ENCODE measurements at places on chromosomes 4 and X. TPM values are rescaled to one million over a fixed set of nuclear protein-coding genes. Genes with fewer than 3 reads are reported as not detected.

DNA sequence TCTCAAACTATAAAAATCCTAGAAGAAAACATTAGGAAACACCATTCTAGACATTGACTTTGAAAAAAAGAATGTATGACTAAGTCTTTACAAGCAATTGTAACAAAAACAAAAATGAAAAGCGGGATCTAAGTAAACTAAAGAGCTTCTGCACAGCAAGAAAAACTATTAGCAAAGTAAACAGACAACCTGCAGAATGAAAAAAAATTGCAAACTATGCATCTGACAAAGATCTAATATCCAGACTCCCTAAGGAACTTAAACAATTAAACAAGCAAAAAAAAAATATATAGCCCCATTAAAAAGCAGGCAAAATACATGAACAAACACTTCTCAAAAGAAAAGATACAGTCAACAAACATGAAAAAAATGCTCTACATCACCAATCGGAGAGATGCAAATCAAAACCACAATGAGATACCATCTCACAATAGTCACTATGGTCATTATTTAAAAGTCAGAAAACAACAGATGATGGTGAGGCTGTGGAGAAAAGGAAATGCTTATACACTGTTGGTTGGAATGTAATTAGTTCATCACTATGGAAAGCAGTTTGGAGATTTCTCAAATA, 168.1 kb downstream of the EPHA5 start:
- DNase-seq = no peak
- no peak overlapping the region for H3K4me3 ChIP-seq
- H3K27me3 ChIP-seq = no peaks in the 10 kb centered on the region
- H3K4me1 ChIP-seq = no peaks in the 10 kb centered on the region
- H3K27ac ChIP-seq = no peak overlapping the region

Gene MCTS1
- 78.2 TPM for polyA plus RNA-seq

GRCh38 chr4:25031077-25031621, 403 bp upstream of the LGI2 start:
- no peak overlapping the region for H3K4me3 ChIP-seq
- peak; percentile 25 for DNase-seq
- peaks cover 25% of the 10 kb centered on the region for H3K27me3 ChIP-seq
- H3K36me3 ChIP-seq = no peaks in the 10 kb centered on the region

Gene MTNR1A
- not detected for polyA plus RNA-seq

- DNase-seq = peak; percentile 29
- H3K4me1 ChIP-seq = peaks cover 13% of the 10 kb centered on the region
- H3K4me3 ChIP-seq = peak overlapping the region; percentile 42
Measured at GRCh38 chr4:153345012-153345981, 809 bp downstream of the MND1 start.

DNA sequence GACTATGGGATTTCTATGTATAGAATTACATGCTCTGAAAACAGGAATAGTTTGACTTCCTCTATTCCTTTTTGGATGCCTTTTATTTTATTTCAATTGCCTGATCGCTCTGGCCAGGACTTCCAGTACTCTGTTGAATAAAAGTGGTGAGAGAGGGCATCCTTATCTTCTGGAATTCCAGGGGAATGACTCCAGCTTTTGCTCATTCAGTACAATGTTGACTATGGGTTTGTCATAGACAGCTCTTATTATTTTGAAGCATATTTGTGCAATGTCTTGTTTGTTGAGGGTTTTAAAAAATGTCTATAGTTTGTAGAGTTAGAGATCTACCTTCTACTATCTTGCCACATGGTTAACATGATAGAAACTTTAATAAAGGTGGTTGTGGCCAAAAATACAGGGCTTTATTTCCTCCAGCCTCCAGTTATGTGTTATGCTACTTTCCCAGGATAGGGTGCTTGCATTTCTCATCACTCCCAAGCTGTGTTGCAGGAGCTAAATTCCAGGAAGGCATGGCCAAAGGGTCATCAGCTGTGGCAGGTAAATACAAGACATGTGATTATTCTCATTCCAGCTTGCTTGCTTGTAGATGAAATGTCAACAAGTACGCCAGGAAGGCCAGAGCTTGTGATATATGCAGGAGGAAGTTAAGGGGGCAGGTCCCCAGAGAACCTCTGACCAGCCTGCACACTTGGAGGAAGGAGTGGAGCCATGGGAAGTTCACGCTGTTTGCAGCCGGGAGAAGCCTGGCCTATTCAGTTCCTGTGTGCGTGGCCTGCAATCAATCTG, 142.4 kb upstream of the CPXCR1 start:
- H3K27ac ChIP-seq = no peak overlapping the region
- DNase-seq = no peak
- H3K4me3 ChIP-seq = no peak overlapping the region
- peaks cover 30% of the 10 kb centered on the region for H3K27me3 ChIP-seq

Gene MAGEA2B
- polyA plus RNA-seq = not detected

- H3K27ac ChIP-seq = no peak overlapping the region
- no peak for DNase-seq
- H3K4me3 ChIP-seq = no peak overlapping the region
- no peaks in the 10 kb centered on the region for H3K4me1 ChIP-seq
Measured at GRCh38 chr4:79650794-79651431, 242.9 kb upstream of the GK2 start.

Gene KIT
- 0.40 TPM for polyA plus RNA-seq

- no peak overlapping the region for H3K4me3 ChIP-seq
- no peak overlapping the region for H3K27ac ChIP-seq
- H3K4me1 ChIP-seq = no peaks in the 10 kb centered on the region
- DNase-seq = no peak
Measured at GRCh38 chr4:124019749-124020549, 623.4 kb downstream of the SPRY1 start.
